ENCODE measurements at places on chromosomes 2 and 18.

GRCh38 chr2:130353291-130354138 lies 2.3 kb upstream of the PTPN18 start:
- DNase-seq = no peak

- no peak for DNase-seq
Measured at GRCh38 chr2:221106241-221106640, 465.9 kb downstream of the EPHA4 start.

- no peak for DNase-seq
Measured at GRCh38 chr18:34640276-34640675, 69.8 kb upstream of the DTNA start.

DNA sequence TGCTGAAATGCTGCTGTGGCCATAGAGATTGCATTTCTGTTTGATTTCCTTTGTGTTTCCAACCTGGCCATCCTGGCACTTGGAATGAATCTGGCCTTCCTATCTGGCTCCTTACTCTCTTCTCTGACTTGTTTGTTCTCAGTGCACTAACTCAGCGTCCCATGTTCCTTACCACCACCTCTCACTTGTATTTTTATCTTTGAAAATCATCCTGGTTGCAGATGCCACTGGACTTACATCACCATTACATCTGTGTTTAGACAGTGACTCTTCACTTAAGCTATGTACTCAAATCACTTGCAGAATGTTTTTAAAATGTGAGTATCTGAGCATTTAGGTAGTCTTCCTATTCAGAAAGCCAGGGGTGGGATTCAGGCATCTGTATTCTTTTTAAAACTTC lies 239.5 kb downstream of the WDR7 start:
- no peak for DNase-seq

All from NCI-H2081 (cell line).